ENCODE measurements at places on chromosomes 3 and 15.
A peak's percentile ranks its signal among the peaks of the same experiment; 100 is the strongest.

DNA sequence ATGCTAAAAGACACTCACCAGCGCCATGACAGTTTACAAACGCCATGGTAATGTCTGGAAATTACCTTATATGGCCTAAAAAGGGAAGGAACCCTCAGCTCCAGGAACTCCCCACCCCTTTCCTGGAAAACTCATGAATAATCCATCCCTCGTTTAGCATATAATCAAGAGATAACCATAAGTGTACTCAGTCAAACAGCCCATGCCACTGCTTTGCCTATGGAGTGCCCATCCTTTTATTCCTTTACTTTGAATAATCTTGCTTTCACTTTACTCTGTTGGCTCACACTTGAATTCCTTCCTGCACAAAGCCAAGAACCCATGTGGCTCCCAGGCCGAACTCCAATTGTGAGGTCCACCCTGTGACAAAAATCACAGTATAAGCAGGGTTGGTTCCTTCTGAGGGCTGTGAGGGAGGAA, 19.1 kb upstream of the FSTL1 start:
- DNase-seq: no peak

GRCh38 chr3:120429921-120430361, 20.9 kb downstream of the FSTL1 start:
- DNase-seq: no peak

GRCh38 chr3:159785273-159785708, 203.3 kb upstream of the IL12A start:
- no peak for DNase-seq

DNA sequence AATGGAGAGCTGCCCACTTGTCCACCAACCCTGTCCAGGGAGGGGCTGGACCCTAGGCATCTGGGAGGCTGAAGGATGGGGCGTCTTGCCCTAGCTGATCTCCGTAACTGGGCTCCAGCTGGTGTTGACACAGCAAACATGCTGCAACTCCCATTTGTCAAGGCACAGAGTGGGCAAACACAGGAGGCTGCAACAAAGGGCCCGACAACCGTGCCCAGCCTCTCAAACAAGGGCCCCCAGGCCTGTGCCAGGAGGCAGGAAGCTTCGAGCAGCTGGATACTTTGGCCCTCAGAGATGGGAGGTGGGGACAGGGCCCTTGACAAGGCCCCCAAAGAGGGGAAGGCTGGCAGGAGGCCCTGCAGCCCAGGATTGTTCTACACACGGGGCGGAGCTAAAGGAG, 64.2 kb upstream of the TMEM115 start:
- DNase-seq: no peak

DNA sequence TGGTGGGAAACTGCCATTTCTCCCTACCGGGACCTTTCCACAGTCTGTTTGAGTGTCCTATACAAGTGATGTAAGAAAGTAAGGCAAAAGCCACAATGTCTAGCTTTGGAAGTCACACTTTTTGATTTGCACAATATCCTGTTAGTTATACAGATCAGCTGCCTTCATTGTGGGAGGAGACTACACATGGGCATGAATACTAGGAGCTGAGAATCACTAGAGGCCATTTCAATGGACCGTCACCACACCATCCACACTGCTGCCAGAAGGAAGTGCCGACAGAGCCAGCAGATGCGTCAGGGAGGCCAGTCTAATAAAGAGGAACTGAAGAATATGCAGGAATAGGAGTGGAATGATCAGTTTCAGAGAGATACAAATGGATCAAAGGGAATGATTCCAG, 65.8 kb downstream of the SCN11A start:
- DNase-seq: no peak

DNA sequence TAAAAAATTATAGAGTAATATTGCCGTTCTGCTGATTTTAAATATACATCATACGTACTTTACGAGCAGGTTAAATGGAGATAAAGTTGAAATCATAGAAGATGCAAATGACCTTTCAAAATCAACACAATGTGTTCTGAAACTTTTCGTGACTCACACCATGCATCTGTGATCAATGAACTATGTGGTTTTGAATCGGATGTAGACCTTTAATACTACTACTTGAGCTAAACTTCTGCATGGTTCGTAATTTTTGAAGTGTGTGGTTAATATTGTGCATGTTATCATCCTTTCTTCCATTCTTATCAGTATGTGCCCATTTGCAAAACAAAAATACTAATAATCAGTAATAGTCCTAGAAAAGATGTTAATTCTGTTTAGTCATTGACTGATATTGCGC, 58.9 kb downstream of the GASK1A start:
- DNase-seq: no peak

DNA sequence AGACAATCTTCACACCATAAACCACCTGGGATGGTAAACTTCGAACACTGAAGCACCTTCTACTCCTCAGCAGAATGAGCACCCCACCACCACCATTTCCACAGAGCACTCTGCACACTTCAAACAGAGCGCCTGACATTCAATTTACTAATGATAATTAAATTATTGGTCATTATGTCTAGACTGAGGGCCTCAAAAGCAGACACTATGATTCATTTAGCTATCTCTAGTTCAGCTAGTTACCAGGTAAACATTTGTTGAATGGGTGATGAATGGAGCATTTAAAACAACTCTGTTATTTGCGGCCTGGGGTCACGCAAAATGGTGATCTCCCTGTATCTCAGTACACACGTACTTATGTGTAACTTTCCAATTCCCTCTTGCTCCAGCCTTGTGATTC, 40.9 kb downstream of the ACAP2 start:
- DNase-seq: no peak

DNA sequence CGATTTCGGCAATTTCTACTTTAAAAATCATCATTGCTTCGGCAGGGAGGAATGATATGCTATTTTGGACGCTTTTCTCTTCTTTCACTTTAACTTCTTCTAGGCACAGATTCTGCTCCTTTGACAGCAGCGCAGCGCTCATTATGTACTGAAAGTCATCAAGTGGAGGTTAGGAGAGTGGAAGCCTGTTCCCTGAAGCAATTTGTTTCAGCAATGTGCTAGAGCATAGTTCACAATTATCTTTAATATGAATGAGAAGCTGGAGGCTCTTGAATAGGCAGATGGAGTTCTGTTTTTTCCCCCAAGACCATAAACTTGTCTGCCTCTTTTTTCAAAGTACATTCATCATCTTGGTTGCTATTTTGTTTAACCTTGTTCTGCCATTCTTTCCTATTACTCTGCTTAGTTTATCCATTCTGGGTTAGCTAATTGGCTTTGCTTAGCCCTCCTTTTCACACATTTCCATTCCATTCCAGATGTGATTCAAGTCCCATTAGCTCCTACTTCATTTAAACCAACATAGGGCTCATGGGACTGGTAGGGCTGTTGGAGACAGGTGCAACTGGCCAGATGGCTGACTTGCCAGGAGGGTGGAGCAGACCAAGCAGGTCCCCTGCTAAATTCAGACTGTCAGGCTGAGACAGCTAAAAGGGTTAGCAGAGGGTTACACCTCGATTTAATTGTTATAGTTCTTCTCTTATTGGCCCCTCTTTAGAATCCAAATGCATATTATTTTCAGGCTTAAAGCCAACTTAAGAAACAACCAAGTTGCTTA, 534.7 kb upstream of the CBLB start:
- no peak for DNase-seq

DNA sequence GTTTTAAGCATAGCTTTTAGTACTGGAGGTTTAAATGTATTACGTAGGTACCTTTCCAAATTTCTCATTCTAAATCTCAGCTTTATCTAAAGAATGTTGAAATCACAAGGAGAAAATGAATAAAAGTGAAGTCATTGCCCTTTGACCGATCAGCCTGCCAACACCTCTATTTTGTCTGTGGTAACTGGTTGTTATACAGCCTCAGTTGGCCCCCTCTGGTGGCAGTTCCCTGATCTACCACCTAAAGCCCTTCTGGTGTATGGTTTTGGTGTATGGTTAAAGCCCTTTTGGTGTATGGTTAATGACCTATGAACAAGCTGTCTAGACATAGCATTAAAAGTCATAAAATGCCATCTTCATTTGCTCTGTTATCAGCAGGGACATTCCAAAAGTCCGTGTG, 378.2 kb upstream of the AZI2 start:
- no peak for DNase-seq

GRCh38 chr3:47617086-47618010, 38.7 kb upstream of the CSPG5 start:
- no peak for DNase-seq

DNA sequence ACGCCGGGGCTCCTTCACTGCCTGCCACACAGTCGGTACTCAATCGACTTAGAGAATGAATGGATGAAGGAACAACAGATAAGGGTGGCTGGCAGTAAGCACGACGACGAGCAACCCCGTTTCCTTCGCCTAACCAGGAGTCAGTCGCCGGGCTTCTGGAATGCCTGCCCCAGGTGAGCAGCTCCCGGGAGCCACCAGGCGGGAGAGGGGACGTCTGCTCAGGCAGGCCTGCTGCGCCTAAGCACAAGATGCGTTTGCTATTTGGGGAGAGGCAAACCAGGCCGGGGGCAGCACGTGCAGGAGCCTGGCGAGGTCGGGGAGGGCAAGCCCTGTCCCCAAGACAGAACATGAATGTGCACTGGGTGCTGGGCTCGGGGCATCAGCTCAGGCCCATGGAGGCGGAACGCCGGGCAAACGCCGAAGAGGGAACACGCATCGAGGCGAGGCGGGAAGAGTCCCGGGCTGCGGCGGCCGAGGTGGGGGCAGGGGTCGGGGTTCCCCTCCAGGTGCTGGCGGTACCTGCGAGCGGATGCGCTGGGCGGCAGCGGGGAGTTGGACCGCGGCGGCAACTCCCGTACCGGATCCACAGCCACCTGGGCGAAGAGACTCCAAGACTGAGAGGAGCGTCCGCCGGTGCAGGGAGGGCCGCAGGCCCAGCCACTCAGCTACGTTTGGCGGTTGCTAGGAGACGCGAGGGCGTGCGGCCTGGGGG, at the start of gene CFAP92:
TSS of gene CFAP92 (minus strand) at position 616 of the 712 bp plus-strand sequence. CDS start 772 bp downstream, outside the sequence.
- peak; percentile 90 for DNase-seq

DNA sequence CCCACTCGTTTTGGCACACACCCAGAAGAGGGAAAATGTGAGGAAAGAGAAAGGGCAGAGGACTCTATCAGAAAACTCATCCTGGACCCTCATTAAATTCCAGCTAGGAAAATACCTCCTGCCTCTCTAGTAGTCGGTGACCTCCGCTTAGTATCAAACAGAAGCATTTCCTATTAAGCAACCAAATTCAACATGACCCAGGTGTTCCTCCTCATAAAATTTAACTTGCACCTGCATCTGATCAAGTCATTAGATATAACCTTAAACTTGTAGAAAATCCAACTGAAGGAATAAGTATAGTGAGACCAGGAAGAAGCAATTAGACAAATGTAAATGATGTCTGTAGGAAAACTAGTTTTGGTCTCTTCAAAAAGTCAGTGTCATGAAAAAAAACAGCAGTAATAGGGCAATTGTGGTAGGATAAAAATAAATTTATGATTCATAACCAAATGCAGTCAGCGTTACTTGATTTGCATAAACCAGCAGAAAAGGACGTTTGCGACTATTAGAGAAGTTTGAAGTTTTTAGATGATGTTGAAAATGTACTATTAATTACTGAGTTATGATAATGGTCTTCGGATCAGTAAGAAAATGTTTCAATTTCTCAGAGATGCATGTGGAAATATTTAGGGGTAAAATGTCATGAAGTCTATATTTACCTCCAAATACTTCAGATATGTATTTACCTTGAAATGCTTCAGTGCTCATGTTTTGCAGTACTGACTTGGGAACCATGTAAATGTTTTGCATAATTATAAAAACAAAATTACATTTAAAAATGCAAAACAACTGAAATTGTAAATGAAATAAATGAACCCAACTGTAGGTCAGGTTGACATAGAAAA, 44.6 kb downstream of the LDHAL6B start:
- DNase-seq: no peak

DNA sequence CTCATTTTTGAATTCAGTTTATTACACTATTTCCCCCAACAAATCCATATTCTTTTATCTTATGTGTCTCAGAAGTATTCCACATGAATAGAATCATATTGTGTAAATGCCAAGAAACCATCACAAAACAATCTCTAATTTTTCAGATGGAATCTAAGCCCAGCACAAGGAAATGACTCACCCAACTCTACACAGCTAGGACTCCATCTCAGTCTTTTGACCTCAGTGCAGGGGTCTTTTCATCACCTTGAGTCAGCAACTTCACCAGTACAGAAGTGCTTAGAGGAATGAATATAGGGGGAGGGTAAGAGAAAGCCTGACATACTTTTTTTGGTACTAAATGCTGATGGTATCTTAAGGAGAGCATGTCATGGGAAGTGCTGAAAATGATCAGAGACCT, 169.3 kb upstream of the LRRN1 start:
- no peak for DNase-seq

GRCh38 chr3:86104154-86104553, 886.8 kb downstream of the VGLL3 start:
- no peak for DNase-seq

DNA sequence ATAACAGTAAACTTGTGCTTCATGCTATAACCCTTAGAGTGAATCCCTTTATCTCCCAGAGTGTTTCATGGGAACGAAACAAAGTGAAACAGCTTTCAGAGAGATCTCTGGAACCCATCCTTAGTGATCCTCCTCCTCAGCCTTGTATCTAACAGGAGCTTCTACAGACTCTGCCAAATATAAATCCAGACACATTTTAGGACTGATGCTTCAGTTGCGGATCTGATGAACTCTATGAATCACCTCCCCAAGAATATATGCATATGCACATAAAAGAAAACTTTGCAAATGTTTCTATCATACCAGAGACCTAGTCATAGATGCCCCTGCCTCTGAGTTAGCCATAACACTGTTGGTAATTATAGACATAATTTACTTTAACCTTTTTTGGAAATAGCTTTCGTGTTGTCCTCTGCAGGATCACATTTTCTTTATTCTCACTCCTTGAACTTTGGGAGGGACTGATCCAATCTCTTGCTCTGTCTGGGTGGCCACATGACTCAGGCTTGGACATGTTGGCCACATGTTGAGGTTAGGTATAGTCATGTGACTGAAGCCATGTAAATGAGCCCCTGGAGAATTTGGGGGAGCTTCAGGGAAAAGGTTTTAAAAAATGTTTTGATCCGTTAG, 306.4 kb upstream of the CNTN3 start:
- no peak for DNase-seq

DNA sequence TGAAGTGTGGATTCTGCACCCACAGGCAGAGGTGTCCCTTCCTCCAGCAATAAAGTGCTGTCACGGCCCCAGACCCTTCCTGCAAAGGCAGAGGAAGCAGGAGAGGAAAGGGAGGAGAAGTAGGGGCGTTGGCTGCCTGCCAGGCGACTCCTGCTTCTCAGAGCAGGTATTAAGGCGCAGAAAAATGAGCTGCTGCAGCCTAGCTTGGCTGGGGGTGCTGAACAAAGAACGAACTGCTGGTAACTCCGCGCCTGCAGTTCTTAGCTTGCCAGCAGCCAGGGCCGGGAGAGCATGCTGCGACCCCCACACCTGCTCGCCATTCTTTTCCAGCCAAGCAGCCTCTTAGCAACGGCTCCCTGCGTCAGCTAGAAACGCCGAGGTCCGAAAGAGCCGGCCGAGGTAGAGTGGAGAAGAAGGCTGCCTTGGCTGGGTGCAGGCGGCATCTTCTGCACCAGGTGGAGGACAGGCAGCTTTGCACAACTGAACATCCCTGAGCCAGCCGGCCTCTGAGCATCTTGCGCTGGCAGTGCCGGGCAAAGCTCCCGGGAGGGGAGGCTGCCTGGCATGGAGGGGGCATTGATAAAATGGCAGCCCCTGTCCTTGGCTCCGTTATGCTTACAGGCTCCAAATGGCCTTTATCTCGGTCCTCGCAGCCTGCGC, 296.0 kb downstream of the MEX3B start:
- peak; percentile 40 for DNase-seq

GRCh38 chr15:68196445-68197169, 8.5 kb downstream of the CALML4 start:
- no peak for DNase-seq

GRCh38 chr3:189165092-189165612, 6.6 kb upstream of the TPRG1 start:
- no peak for DNase-seq

- no peak for DNase-seq
These were observed 99.8 kb downstream of the SLMAP start for GRCh38 chr3:57855943-57856342.

Data from left hindlimb (tissue), 1 donor.